Mesothelial cell of epicardium (in vitro differentiated cells): ENCODE measurements at places on chromosomes 6 and 20. TPM values are rescaled to one million over a fixed set of nuclear protein-coding genes. Genes with fewer than 3 reads are reported as not detected.

DNA sequence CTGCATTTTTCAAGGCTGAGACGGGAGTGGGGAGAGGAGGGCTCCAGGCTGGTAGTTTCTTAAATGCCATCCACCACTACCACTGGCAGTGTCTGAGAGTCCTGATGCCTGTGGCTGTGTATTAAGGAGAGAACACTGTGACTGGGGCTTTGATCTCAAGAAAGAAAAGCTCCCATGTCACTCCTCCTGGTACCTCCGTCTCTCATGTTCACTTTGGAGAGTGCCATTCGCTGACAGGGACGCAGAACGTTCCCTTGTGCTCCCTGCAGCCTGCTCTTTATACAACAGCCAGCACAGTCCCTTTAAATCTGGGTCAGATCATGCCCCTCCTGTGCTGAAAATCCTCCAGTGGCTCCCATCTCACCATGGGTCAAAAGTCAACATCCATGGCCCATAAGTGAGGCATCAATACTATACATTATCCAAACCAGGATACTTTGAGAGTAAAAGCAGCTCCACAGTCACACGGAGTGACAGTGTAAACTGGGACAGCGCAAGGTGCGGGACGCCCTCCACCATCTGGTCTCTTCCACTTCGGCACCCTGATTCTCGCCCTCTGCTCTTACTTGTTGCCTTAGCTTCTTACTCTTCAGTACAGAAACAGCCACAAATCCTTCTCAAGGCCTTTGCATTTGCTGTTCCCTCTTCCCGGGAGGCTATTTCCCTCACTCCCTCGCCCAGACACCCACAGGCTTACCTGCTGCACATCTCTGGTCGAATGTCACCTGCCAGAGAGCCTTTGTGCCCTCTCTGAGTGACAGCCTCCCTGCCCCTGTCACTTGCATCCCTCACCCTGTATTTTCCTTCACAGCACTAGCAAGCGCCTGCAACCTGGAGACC is 20.0 kb downstream of the PDYN start:
- no peak for DNase-seq
- no peak overlapping the region for H3K4me3 ChIP-seq
- H3K36me3 ChIP-seq: no peaks in the 10 kb centered on the region
- H3K27ac ChIP-seq: no peak overlapping the region
- H3K4me1 ChIP-seq: no peaks in the 10 kb centered on the region
- H3K27me3 ChIP-seq: peaks cover 76% of the 10 kb centered on the region

DNA sequence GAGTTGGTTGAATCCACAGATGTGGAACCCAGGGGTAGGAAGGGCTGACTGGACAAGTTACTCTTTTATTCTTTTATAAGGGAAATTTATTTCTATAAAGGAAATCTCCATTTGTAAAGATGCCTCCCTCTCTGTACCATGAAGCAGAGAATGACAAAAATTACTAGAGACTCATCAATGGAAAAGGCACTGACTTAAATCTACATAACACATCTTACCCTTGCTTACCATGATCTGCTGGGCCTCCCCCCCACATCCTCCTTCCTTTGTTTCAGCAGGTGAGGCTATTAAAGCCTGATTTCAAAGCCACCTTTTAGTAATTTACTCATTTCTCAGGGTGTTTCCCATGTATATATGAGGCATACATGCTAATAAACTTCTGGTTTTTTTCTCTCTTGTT is 130.2 kb upstream of the HDDC2 start:
- no peaks in the 10 kb centered on the region for H3K27me3 ChIP-seq
- no peak overlapping the region for H3K4me3 ChIP-seq

- no peak overlapping the region for H3K27ac ChIP-seq
- H3K4me3 ChIP-seq: no peak overlapping the region
- no peaks in the 10 kb centered on the region for H3K27me3 ChIP-seq
- DNase-seq: no peak
- no peaks in the 10 kb centered on the region for H3K36me3 ChIP-seq
These were observed 39.5 kb upstream of the B4GALT5 start for GRCh38 chr20:49753133-49753532.

GRCh38 chr20:829551-829950 is 4.0 kb upstream of the FAM110A start:
- no peaks in the 10 kb centered on the region for H3K27me3 ChIP-seq
- H3K4me3 ChIP-seq: no peak overlapping the region
- no peak for DNase-seq

DNA sequence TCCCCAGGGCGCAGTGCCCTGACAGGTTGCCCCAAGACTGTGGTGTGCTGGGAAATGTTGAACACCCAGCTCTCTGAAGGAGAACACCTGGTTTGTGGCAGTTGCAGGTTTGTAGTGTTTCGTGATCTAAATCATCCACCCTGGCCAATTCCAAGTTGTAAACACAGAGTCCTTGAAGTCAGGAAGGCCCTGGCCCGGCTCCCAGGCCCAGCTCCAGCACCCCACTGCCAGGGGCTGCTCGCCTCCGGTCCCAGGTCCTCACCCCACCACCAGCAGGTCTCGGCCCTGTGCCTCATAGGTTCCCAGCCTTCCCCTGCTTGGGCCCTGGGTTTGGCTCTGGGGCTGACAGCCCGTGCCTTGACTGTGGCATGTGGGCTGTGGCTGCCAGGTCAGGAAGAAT is 121.4 kb upstream of the MLN start:
- no peaks in the 10 kb centered on the region for H3K4me1 ChIP-seq
- H3K36me3 ChIP-seq: no peaks in the 10 kb centered on the region
- DNase-seq: no peak
- H3K4me3 ChIP-seq: no peak overlapping the region
- peaks cover 2% of the 10 kb centered on the region for H3K27me3 ChIP-seq
- no peak overlapping the region for H3K27ac ChIP-seq

DNA sequence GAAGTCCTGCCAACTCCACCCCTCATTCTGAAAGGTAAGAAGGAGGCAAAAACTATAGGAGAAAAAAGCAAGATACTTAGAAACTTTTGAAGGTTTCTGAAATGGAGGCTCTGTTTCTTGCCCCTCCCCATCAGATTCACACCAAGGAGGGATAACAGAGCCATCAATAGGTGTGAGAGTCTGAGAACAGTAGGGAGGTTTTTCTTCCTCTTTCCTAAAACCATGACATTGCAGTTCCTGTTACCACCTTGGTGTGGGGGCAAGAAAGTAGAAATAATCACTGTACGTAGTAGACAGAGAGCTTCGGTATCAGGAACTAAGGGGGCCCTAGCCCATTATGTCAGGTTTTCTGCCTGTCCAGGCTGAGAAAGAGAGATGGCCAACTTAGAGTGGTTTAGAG is 333.3 kb upstream of the SYNCRIP start:
- DNase-seq: no peak
- no peak overlapping the region for H3K4me3 ChIP-seq
- H3K27me3 ChIP-seq: no peaks in the 10 kb centered on the region
- no peaks in the 10 kb centered on the region for H3K36me3 ChIP-seq
- H3K27ac ChIP-seq: no peak overlapping the region
- H3K4me1 ChIP-seq: peaks cover 8% of the 10 kb centered on the region

- no peaks in the 10 kb centered on the region for H3K36me3 ChIP-seq
- H3K27me3 ChIP-seq: peaks cover 42% of the 10 kb centered on the region
- H3K4me3 ChIP-seq: no peak overlapping the region
- no peaks in the 10 kb centered on the region for H3K4me1 ChIP-seq
- DNase-seq: no peak
These were observed 295.4 kb downstream of the FOXA2 start for GRCh38 chr20:22288957-22289356.

DNA sequence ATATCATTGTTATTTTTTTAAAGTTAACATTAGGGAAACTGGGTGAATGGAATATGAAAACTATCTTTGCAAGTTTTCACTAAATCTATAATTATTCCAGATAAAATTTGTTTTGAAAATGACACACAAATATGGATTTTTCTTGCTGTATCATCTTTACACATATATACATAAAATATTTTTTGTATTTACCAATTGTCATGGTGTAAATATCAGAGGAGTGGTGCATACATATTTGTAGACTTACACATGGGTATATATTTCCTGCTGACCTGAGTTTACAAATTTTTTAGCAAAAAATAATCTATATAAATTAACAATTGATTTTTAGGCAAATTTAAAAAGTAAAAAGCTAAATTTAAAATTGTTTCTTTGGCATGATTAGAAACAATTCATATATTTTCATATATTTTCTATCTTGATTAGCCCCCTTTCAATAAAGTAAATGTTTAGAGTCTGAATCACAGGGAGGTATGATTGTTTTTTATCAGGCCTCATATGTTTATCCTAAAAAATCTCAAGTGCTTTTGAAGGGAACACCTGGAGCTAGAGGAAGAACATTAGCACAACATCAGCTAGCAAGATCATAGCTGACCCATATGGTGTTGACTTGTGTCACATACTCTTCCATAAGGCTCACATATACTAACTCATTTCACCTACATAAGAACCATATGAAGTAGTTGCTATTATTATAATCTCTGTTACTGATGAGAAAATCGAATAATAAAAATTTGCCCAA is 671.8 kb upstream of the GJE1 start:
- no peak for DNase-seq
- no peak overlapping the region for H3K27ac ChIP-seq
- no peak overlapping the region for H3K4me3 ChIP-seq
- no peaks in the 10 kb centered on the region for H3K36me3 ChIP-seq
- H3K27me3 ChIP-seq: no peaks in the 10 kb centered on the region

- H3K4me3 ChIP-seq: no peak overlapping the region
- no peaks in the 10 kb centered on the region for H3K4me1 ChIP-seq
- no peaks in the 10 kb centered on the region for H3K27me3 ChIP-seq
- peaks cover 25% of the 10 kb centered on the region for H3K36me3 ChIP-seq
These were observed 72.6 kb downstream of the SHPRH start for GRCh38 chr6:145891565-145891964.

DNA sequence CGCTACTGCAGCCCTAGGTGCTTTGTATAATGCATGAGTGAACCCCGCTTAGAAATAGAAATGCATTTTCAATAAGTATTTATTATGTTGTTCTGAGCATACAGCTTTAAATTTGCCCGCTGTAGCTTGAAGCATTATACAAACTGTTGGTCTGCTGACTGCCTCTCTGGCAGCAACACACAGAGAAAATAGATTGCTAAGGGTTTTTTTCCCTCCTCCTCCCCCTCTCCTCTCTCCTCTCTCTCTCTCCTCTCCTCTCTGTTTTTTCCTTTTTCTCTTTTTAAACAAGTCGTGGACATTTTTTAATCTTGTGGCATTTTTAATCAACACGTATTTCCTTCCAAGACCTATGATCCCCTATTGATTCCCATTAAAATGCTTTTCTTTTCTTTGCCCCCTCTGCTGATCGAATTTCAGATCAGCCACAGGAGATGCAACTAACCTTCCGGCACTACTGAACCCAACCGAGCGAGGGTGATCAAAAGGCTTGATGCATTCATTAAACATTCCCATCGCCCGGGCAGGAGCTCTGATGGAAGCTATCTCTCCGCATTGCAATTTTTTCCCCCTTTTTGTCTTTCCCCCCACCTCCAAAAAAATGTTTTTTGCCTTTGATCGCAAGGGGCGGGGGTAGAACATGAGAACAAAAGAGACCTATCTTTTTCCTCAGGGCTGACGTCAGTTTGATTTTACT is 90.7 kb upstream of the ARID1B start:
- H3K36me3 ChIP-seq: no peaks in the 10 kb centered on the region
- peak overlapping the region; percentile 82 for H3K4me3 ChIP-seq
- DNase-seq: no peak
- peaks cover 11% of the 10 kb centered on the region for H3K4me1 ChIP-seq
- no peaks in the 10 kb centered on the region for H3K27me3 ChIP-seq

GRCh38 chr6:163001330-163001729 is 273.6 kb downstream of the PACRG start:
- H3K27me3 ChIP-seq: no peaks in the 10 kb centered on the region
- no peak for DNase-seq
- no peak overlapping the region for H3K4me3 ChIP-seq
- no peak overlapping the region for H3K27ac ChIP-seq
- H3K4me1 ChIP-seq: no peaks in the 10 kb centered on the region

DNA sequence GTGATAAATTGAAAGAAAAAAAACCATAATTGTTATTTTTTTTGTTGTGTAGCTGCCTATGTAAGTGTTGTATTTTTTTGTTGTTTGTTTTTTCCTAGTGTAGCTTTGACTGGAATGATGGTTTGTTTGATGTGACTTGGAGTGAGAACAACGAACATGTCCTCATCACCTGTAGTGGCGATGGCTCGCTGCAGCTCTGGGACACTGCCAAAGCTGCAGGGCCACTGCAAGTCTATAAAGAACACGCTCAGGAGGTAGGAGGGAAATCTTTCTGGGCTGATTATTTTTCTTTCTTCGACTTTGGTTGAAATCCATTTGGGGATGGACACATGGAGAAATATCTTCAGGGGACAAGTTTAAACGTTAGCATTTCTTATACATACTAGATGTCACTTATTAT is 3.8 kb downstream of the PEX7 start:
- no peaks in the 10 kb centered on the region for H3K27me3 ChIP-seq
- no peak overlapping the region for H3K27ac ChIP-seq
- no peak for DNase-seq
- peaks cover 15% of the 10 kb centered on the region for H3K4me1 ChIP-seq

DNA sequence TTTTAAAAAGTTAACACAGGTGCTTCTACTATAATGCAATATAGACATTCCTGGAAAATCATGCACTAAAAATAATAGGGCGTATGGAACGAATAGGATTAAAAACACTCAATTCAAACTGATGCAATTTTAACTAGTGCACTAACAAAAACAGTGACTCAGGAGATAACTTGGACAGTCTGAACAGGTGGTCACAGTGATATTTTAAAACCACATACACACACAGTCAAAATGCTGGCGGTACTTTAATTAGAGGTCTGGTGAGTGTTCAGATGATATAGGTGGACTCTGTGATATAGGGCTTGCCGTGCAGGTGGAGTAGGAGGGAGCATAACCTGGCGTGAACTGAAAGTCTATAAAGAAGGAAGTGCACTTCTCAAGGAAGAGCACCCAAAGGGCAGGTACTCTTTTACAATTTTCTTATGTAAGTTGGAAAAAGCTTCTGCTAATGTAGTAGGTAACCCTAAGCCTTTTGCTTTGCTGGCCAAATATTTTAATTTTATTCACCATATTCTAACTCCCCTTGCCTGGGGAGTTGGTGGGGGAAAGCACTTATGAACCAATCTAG is 41.9 kb upstream of the PLN start:
- H3K27ac ChIP-seq: no peak overlapping the region
- no peak for DNase-seq
- H3K36me3 ChIP-seq: peaks cover 28% of the 10 kb centered on the region
- peaks cover 5% of the 10 kb centered on the region for H3K4me1 ChIP-seq
- H3K27me3 ChIP-seq: no peaks in the 10 kb centered on the region
- no peak overlapping the region for H3K4me3 ChIP-seq

The SOX18 gene
- 0.23 to 0.34 TPM in 2 of 3 replicates, not detected in the other for total RNA-seq

The NR2E1 gene
- total RNA-seq: not detected in 3 replicates

The PACRG gene
- 1.6 to 1.9 TPM (median 1.7 TPM) in 3 replicates for total RNA-seq

The ELOVL4 gene
- total RNA-seq: 3.3 to 3.6 TPM (median 3.6 TPM) in 3 replicates

The COQ3 gene
- total RNA-seq: 4.9 to 6.1 TPM (median 5.6 TPM) in 3 replicates

The OR2H2 gene
- total RNA-seq: not detected in 3 replicates

The DNMT3B gene
- 7.5 to 8.5 TPM (median 8.5 TPM) in 3 replicates for total RNA-seq

The LAMA2 gene
- total RNA-seq: 56.8 to 70.0 TPM (median 63.2 TPM) in 3 replicates
